Activated CD4-positive, CD25-positive, alpha-beta regulatory T cell (primary cell): ENCODE measurements at places on chromosomes 13 and 19.

DNA sequence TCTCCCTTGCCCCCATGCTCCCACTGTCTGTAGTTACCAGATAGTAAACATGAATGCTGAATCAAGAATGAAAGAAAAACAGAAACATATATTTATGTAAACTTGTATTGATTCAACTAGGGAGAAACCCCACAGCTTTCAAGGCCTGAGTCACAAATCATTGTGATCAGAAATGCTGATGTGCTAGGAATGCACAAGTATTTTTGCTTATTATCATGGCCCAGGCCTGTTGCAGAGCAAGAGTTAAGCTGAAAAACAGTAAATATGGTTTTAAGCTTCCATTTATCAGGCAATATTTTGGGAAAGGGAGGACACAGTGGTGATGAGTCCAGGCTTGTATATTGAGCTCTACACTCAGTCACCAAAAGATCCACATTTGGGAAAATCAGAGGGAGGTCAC lies 669.6 kb downstream of the DIAPH3 start:
- DNase-seq, result no peak

GRCh38 chr19:13079542-13079986 lies 23.1 kb downstream of the LYL1 start:
- DNase-seq, result no peak

DNA sequence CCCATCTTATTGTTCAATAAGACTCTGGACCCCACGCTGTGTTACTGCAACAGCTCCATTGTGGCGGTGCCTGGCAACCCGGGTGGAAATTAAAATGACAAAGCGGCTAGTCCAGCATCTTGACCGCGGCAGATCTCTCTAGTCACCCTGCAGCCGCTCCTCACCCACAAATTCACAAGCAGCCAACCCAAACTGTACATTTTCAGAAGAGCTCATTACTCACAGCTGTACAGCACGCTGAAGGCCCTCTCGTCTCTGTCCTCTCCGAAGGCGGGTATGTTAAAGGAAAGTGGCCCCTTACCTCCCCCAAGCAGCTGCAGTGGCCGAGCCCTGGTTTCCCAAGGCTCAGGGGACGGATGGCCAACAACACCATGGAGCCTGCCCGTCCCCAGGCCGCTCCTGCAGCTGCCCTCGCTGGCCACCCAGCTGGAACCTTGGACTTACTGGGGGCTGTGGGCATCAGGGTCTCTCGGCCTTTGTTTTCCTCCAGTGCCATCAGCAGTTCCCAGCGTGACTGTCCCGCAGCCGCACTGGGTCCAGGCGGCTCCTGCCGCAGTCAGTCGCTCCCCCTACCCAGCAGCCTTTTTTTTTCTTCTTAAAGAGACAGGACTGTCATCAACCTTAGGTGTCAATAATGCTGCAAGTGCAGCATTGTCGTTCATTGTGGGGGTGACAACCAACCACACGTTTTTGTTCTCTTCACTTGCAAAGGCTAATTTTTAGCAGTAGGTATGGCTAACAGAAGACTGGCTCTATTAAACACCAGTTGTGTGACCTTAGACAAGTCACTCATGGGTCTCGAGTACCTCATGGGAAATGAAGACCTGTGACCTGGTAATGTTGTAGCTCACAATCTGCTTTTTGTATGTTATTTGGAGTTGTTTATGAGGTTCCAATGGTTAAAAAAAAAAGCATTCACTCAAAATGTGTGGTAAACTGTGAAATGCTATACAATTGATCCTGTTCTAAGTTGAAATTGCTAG lies at the start of gene SACS:
SACS (minus strand) TSS at position 532 of the 983 bp plus-strand sequence. CDS start 22,463 bp downstream, outside the sequence.
- DNase-seq, result no peak

GRCh38 chr19:18736415-18737336 lies 53.2 kb downstream of the CRTC1 start:
- no peak for DNase-seq
